Esophagus squamous epithelium (tissue), 5 donors: ENCODE measurements at places on chromosomes 3 and 15.

GRCh38 chr3:40620151-40620550 lies 95.4 kb downstream of the ZNF621 start:
- no peaks in the 10 kb centered on the region for H3K27me3 ChIP-seq
- no peak overlapping the region for H3K27ac ChIP-seq
- DNase-seq: no peak

DNA sequence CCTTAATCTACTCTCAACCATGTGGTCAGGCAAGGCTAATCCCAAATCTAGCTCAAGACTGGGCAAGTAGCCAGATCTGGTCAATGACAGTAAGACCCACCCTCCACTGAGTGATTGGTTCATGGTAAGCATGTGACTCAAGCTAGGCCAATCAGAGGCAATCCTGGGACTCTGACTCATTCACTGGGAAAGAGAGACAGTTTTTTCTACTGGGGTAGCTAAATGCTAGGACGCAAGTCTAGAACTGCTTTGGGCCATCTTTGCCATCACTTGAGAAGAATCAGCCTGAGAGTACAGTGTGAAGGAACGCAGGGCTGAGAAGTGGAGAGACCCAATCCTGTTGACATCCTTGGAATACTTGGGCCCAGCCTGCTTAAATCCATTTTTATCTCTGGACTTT lies 9.4 kb upstream of the RAD18 start:
- no peak overlapping the region for H3K4me3 ChIP-seq
- H3K36me3 ChIP-seq: no peaks in the 10 kb centered on the region
- no peak for DNase-seq
- no peak overlapping the region for H3K27ac ChIP-seq
- H3K4me1 ChIP-seq: no peaks in the 10 kb centered on the region

- H3K27me3 ChIP-seq: no peaks in the 10 kb centered on the region
- no peak overlapping the region for H3K4me3 ChIP-seq
- no peaks in the 10 kb centered on the region for H3K4me1 ChIP-seq
Observed at GRCh38 chr3:71172951-71173350, 410.6 kb downstream of the FOXP1 start.

DNA sequence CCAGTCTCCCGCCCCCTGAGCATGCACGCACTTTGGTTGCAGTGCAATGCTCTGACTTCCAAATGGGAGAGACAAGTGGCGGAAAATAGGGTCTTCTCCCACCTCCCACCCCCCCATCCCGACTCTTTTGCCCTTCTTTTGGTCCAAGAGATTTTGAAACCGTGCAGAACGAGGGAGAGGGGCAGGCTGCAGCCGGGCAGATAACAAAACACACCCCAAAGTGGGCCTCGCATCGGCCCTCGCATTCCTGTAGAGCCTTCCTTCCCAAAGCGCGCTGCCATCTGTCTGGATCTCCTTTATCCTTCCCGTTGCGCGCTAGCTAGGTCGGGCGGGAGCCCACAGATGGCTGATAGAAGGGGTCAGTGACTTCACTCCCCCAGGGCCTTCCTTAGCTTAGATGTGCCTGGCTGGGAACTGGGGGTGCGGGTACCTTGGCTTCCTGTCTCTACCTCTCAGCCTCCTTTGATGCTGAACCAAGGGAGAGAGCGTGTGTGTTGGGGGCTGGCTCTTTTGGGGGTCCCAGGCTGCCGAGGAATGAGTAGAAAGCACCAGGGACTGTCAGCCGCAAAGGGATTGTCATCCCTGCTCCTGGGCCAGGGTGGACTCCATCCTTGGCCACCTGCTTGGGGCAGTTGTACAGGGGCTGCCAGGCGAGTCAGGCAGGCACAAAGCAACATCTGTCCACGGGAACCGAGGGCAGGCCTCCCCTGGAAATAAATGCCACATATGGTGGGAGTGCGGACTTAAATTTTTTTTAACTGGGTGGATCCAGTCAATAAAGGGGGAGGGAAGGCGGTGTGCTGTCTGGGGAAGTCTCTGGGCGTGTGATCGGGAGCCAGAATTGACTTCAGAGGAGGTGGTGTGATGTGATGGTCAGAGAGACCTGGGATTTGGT lies 1.8 kb downstream of the SMAD3 start:
- H3K36me3 ChIP-seq: peaks cover 16% of the 10 kb centered on the region
- DNase-seq: no peak
- H3K27me3 ChIP-seq: no peaks in the 10 kb centered on the region
- H3K4me3 ChIP-seq: peak overlapping the region; percentile 61

DNA sequence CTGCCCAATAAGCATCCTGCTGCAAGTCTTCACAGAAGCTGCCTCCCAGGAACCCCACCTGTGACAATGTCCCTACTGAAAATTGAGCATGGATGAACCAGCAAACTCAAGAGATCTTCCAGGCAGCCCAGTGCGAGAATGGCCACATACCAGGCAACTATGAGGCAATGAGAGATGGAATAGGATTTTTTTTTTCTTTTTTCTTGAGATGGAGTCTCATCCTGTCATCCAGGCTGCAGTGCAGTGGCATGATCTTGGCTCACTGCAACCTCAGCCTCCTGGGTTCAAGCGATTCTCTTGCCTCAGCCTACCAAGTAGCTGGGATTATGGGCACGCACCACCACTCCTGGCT lies 60.9 kb upstream of the ARL8B start:
- H3K27me3 ChIP-seq: no peaks in the 10 kb centered on the region
- no peak for DNase-seq
- H3K36me3 ChIP-seq: no peaks in the 10 kb centered on the region
- no peaks in the 10 kb centered on the region for H3K4me1 ChIP-seq

- H3K27me3 ChIP-seq: no peaks in the 10 kb centered on the region
- H3K36me3 ChIP-seq: peaks cover 10% of the 10 kb centered on the region
- H3K4me1 ChIP-seq: no peaks in the 10 kb centered on the region
- no peak overlapping the region for H3K4me3 ChIP-seq
- no peak for DNase-seq
Observed at GRCh38 chr15:57152666-57153539, 223.4 kb upstream of the CGNL1 start.

DNA sequence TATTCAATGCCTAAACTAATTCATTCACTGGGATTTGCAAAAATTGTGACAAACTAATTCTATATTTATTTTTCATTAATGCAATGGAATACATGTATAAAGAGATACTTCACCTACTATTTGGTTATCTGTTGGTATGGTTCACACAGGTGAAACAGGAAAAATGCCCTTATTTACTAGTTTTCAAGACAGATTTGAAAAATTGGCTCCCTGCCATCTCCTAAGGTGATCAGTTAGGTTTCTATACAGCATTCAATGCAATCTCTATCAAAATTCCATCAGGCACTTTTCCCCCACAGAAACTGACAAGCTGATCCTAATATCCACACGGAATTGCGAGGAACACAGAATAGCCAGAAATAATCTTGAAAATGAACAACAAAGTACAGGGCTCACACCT lies 101.1 kb downstream of the DLG1 start:
- no peak overlapping the region for H3K27ac ChIP-seq
- no peaks in the 10 kb centered on the region for H3K36me3 ChIP-seq
- H3K4me1 ChIP-seq: peaks cover 12% of the 10 kb centered on the region
- H3K4me3 ChIP-seq: no peak overlapping the region
- H3K27me3 ChIP-seq: no peaks in the 10 kb centered on the region
- no peak for DNase-seq

DNA sequence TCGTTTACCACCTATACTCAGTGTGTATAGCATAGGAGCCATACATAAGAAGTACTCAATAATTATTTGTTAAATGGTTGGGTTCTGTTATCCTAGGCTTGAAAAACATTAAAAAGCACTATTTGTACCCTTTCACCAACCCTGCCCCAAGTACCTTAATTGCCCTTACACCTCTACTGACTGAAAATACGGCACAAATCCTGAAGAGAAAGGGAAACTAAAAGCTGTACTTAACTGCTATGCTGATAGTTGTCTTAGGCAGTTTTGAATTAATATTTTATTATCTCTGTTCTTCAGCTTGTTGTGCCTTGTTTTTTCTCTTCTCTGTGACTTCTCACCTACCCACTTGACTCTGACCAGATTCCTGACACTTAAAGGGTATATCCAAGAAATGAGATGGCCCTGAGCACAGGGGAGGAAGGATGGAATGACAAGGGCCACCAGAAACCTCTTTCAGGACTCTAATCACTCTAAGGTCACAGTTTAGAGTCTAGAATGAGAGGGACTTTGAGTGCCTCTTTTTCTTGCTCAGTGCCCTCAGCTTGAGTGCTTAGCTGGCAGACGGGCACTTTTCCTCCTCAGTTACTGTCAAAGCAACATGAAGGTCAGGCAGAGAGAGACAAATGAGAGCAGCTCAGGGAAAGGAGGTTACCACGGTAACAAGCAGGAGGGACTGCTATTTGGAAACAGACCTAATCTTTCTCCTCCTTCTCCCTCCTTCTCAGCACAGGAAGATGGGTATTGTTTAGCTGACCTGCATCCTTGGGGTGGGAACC lies 136.5 kb downstream of the ZNF609 start:
- peak overlapping the region; percentile 16 for H3K4me3 ChIP-seq
- peaks cover 22% of the 10 kb centered on the region for H3K4me1 ChIP-seq
- DNase-seq: no peak

GRCh38 chr3:52561028-52561747 lies 24.8 kb downstream of the UQCC5 start:
- no peak overlapping the region for H3K27ac ChIP-seq
- no peaks in the 10 kb centered on the region for H3K27me3 ChIP-seq

DNA sequence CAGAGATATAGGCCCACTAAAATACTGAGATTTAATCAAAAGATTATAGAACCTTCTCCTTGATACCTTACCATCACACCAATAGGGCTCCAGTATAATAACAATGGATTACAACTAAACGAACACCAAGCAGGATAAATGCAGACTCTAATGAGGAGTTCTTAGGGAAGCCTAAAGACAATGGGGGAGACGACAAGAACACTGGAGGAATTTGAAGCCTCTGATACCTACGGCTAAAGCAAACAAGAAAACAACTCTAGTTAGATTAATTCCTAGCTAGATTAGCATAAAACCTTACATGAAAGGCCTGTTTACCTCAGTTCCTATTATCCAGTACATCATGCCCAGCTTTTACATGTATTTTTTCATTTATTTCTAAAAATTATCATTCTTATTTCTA lies 35.1 kb downstream of the NGLY1 start:
- H3K36me3 ChIP-seq: no peaks in the 10 kb centered on the region
- DNase-seq: no peak
- H3K4me1 ChIP-seq: no peaks in the 10 kb centered on the region
- H3K27me3 ChIP-seq: no peaks in the 10 kb centered on the region

DNA sequence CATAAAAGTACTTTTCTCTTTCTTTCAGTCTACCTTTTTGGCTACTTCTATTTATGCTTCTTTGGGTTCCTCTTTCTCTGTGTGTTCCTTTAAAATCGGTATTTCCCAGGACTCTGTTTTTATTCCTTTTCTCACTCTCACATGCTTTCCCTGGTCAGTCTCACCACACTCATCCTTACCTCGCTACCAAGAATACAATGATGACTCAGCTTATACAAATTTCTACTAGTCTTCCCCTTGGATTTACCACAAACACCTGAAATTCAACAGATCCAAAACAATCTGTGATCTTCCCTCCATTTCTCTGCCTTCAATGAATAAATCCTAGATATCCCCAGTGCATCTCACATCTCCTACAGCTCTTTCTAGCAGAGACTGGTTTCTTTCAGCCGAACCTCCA lies 52.9 kb downstream of the TUBGCP4 start:
- H3K27ac ChIP-seq: no peak overlapping the region
- no peak overlapping the region for H3K4me3 ChIP-seq
- no peaks in the 10 kb centered on the region for H3K27me3 ChIP-seq
- H3K4me1 ChIP-seq: no peaks in the 10 kb centered on the region
- no peak for DNase-seq
- H3K36me3 ChIP-seq: peaks cover 92% of the 10 kb centered on the region

DNA sequence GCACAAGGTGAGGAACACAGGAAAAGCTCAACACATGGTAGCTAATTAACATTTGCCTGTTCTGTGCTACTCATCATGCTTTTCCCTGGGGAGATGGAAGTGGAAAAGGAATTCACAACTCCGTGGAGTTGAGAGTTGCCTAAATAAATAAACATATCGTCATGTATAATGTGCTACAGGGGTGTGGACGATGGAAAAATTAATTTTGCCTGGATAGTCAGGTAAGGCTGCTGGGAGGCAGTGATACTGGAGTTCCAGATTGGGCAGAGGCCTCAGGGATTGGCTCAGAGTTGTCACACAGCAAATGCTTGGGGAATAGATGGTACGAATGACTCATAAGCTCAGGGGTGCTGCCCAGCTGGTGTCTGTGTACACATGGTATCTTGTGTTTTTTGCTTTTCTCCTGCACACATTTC lies 3.1 kb upstream of the ABHD6 start:
- H3K27ac ChIP-seq: no peak overlapping the region
- H3K4me3 ChIP-seq: no peak overlapping the region
- no peak for DNase-seq
- H3K27me3 ChIP-seq: no peaks in the 10 kb centered on the region
